Cerebellar cortex (tissue), 1 donor: ENCODE measurements at places on chromosomes 13 and 19.

DNA sequence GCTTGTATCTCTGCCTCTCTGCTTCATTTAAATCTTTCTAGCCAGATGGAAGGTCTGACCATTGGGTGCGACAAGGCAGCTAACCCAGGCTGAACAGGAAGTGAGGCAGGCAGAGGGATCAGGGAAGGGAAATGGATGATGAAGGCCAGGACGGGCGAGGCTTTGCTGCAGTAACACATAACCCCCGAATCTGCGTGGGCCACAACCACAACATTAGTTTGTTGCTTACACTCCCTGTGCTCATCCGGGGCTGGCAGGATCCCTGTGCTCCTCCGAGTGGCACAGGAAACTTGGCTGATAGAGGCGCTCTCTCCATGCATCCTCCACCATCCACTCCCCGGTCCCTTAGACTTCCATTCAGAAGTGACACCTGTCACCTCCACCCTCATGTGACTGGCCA lies 1.1 kb upstream of the FLT3LG start:
- no peak for DNase-seq

DNA sequence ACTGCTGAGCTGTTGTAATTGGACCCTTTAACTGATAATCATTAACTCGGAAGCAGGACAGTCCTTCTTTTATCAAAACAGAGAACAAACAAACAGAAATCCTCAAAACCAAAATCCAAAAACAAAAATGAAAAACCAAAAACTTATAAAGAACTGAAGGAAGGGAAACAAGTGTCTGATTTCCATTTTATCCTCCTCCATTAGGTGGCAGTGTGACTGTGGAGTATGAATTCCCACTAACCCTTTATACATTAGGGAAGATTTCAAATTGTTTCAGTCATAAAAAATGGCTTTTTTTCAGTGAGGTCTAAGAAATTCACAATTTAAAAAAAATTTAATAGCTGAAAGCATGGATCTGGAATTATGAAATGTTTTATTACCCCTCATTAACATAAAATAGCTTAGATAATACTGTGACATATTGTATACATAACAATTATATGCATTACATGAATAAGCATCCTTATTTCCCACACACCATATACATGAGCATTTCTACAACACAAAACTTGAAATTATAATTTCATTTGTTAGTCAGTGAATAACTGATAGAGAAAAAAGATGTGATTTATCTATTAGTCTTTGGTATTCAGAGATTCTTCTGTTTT lies 1074.3 kb upstream of the PCDH9 start:
- peak; percentile 6 for DNase-seq

DNA sequence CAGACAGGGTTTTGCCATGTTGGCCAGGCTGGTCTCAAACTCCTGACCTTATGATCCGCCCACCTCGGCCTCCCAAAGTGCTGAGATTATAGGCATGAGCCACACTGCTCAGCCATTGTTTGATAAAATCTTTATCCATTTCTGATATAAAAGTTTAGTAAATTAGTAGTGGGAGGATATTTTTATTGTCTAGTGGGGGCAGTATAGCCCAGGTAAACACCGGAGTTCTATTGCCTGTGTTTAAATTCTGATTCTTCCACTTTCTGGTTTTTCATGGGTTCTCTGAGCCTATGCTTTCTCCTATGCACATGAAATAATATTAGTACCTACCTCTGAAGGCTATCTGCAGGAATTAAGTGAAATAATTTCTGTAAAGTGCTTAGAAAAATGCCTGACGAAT lies 20.1 kb upstream of the ARHGEF18 start:
- no peak for DNase-seq

DNA sequence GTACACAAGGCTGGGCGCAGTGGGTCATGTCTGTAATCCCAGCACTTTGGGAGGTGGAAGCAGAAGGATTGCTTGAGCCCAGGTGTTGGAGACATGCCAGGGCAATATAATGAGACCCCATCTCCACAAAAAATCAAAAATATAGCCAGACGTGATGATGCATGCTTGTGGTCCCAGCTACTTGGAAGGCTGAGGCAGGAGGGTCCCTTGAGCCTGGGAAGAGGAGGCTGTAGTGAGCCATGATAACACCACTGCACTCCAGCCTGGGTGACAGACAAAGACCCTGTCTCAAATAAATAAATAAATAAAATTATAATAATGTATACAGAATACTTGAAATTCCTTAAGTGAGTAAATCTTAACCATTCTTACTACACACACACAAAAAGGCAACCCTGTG lies 127.7 kb downstream of the SPRY2 start:
- no peak for DNase-seq

DNA sequence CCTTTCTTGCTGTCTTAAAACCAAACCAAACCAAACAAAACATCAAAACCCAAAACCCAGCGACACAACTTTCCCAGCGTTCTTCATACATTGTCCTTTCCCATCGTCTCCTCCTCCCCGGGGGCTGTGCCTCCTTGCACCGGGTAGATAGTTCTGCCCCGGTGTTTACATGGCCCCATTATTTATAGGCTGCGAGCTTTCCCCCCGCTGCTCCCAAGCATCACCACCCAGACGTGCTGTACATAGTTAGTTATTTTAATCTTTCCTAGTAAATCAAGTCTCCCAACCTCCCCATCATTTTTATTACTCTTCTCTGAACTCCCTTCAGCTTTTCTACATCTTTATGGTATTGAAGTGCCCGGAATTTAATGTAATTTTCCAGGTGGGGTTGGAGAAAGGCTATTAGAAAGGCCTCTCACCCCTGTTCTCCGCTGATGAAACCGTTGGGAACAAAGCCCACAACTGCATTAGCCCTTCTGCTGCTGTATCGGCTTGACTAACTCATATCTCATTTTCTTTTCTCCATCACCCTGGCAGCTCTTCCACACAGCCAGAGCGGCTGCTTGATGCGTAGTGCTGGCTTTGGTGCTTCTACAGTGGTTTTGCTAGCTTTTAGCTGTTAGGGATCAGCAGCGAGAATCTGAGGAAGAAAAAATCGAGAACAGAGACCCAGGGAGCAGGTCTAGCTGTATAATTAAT lies 53.1 kb downstream of the FGF9 start:
- no peak for DNase-seq

DNA sequence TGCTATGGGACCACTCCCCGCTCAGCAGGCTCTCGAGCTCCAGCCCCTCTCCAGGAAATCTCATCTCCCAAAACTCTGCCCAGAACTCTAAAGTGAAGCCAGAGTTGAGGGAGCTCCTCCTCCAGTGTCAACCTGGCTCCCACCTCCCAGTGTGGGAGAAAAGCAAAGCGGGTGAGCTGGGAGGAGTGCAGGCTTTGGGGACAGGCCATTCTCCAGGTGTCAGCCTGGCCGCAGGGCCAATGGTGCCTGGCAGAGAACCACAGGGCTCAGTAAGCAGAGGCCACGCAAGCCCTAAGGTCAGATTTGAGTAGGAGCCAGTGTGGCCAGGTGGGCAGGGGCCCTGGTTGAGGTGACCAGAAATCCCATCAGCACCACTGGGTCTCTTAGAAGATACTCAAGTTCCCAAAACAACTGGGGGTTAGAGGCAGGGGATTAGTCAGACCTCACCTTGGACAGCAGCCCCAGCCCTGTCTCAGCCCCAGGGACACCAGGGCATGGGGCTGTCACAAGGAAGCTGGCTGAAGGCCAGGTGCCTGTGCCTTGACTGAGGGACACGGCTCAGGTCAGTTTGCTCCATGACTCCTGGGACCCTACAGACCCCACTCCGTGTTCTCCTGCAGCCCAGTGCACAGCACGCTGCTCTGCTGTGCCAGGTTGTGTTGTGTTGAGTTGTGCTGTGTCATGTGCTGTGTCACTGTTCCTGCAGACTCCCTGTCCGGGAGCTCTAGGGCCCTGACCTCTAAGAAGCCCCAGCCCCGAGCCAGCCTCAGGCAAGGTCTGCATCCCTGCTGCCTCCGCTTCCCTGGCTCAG lies 2.8 kb upstream of the ZNF181 start:
- no peak for DNase-seq

- peak; percentile 8 for DNase-seq
These were observed 20.1 kb upstream of the MYO16 start for GRCh38 chr13:108609353-108609752.

DNA sequence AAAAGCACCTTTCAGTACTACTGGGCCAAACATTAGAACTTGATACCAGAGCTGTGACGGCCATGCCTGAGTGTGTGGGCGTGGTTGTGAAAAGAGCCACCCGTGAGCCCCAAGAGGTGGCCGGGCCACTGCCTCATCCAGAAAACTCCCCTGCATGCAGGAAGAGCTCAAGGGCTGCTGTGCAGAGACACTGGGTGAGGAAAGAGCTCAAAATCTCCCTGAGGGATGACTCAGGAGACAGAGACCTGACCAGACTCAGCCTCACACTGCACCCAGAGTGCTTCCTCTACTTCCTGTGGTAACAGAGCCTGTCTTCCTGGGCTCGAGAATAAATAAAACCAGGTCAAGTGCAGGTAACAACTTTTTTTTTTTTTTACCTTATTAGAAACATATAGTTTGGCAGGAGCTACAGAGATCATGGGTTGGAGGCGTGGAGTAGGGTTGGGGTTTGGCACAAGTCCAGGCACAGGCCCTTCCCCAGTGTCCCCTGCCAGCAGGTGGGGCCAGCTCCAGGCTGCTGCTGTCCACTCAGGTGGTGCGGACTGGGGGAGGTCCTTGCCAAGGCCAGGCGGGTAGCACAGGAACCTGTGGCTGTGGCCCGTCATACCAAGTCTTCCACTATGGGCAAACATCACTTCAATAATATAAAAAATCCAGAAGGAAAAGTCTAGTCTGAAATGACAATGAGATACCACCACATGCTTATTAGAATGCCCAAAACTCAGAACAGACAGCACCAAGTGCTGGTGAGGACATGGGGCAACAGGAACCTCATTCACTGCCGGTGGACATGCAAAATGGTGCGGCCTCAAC lies 25.5 kb downstream of the ELL start:
- DNase-seq: no peak

- DNase-seq: no peak
These were observed 178.4 kb downstream of the COL4A1 start for GRCh38 chr13:110128546-110128945.

DNA sequence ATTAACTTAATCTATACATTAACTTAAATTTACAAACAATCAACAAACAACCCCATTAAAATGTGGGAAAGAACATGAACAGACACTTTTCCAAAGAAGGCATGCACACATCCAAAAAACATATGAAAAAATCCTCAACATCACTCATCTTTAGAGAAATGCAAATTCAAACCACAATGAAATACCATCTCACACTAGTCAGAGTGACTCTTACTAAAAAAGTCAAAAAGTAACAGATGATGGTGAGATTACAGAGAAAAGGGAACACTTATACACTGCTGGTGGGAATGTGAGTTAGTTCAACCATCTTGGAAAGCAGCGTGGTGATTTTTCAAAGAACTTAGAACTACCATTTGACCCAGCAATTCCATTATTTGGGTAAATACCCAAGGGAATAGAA lies 759.2 kb upstream of the SLITRK1 start:
- no peak for DNase-seq
